ENCODE measurements at places on chromosomes 5 and 9.

GRCh38 chr9:14769230-14769571 lies 46.7 kb upstream of the CER1 start:
- DNase-seq = peak; percentile 32

DNA sequence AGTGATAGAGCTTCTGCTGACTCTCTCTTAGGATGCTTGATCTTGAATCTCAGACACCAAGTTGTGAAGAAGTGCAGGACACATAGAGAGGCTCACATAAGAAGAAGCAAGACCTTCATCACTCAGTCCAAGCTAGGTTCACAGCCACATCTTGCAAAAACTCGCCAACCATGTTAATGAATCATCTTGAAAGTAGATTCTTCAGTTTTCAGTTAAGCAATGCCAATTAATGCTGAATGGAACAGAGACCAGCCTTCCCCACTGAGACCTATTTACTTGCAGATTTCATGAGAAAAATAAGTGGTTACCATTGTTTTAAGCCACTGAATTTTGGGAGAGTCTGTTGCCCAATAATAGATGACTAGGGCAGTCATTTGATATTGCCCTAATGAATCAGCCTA lies 217.7 kb upstream of the EDIL3 start:
- DNase-seq = no peak

DNA sequence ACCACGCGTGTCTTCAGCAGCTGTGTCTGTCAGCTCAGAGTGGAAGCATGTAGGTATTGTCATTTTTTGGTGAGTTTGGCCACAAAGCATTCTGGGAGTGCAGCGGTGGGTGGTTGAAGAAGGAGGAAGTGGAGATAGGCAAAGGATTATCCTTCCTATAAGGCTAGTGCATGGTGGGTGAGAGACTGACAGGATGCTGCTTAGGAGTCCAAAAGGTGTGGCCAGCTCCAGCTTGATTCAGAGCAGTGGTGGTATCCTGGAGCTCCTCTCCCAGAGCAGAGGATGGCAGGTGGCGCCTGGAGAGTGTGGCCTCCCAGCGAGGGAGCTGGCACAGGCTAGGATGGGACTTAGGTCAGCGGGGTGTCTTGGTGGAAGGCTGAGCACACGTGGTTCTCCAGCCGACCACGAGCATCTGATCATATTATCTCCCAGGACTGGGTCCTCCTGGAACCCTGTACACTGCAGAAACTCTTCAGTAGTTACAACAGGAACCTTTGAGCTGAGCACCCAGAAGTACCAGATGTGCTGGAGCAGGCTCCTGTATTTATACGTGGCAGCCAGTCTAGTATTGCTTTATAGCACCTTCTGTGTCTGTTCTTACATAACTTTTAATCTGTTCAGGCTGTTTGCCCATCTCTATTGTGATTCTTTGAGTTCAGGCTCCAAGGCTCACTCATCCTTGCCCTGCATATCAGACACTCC lies 29.6 kb downstream of the MAML1 start:
- peak; percentile 31 for DNase-seq

DNA sequence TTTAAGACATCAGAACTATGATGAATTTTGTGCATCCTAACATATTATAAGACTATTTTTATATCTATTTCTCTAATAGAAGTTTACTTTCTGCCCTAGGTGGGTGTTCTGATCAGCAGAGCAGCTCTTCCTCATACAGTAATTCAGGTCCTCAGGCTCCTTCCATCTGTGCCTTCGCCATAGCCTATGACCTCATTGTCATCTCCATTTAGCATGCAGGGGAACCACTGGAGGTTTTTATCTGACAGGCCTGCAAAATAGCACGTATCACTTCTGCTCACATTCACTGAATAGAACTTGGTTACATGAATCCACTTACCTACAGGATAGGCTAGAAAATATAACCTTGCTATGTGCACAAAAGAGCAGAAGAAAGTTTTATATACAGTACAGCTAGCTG lies 159.4 kb upstream of the CCNH start:
- DNase-seq = no peak

DNA sequence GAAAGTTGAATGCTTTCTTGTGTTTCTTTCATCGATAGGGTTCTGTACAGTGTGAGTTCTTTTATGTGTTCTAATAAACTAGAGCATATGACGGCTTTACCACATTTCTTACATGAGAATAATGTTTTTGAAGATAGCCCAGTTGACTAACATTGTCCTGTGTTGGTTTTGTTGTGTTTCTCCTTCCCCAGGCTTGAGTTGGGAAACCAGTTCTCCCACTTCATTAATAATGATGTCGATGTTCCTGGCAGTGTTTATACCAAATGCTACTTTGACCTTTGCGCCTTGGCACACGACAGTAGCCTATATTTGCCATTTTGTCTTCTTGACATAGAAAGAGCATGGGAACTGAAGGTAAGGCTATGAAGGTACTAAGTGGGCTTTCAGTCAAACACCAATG lies 14.4 kb upstream of the ZNF782 start:
- no peak for DNase-seq

GRCh38 chr5:34608859-34609648 lies 47.1 kb upstream of the RAI14 start:
- DNase-seq = peak; percentile 80

- no peak for DNase-seq
Observed at GRCh38 chr5:71719063-71719964, at the start of gene CARTPT. Gene CARTPT (plus strand): TSS chr5:71719275. CDS start chr5:71719294, 19 bp downstream.

GRCh38 chr5:139651853-139652787 lies 4.0 kb downstream of the CXXC5 start:
- peak; percentile 90 for DNase-seq

DNA sequence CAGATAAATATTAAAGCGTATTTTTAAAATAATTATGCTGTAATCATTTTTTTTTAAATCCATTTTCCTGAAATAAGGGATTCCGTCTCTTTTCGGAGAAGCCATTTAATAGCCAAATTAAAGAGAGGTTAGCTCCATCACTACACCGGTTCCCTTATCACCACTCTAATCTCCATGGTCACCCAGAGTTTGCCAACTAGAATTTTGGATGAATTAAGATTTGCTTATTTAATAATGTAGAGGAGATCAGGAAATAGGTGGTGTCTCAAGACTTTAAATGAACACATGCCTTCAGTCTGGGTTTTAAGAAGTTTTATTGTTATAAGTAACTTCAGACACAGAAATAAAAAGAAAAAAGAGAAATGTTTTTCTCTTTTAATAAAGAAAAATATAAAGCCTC lies 151.7 kb downstream of the TTC39B start:
- DNase-seq = no peak

- no peak for DNase-seq
Observed at GRCh38 chr9:136262671-136263178, 17.1 kb upstream of the QSOX2 start.

DNA sequence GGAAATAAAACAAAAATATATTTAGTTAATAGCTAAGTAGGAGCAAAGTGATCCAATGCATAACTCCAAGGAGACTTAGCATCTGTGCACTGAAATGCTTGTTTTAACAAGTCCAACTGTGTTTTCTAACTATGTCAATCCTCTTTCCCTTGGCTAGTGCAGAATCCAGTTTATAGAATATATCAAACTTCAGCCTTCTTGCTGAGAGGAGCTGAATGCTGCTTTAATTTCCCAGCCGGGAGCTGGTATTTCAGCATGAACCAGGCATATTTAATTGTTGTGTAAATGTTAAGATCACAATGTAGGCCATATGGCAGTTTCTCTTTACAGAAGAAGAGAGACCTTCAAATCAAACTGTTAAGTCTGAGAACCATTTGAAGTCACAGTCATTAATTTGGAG lies 411.7 kb downstream of the HCN1 start:
- DNase-seq = no peak

GRCh38 chr5:176694631-176695030 lies 47.3 kb downstream of the TSPAN17 start:
- DNase-seq = no peak

GRCh38 chr5:158701007-158701391 lies 398.7 kb downstream of the EBF1 start:
- DNase-seq = no peak

DNA sequence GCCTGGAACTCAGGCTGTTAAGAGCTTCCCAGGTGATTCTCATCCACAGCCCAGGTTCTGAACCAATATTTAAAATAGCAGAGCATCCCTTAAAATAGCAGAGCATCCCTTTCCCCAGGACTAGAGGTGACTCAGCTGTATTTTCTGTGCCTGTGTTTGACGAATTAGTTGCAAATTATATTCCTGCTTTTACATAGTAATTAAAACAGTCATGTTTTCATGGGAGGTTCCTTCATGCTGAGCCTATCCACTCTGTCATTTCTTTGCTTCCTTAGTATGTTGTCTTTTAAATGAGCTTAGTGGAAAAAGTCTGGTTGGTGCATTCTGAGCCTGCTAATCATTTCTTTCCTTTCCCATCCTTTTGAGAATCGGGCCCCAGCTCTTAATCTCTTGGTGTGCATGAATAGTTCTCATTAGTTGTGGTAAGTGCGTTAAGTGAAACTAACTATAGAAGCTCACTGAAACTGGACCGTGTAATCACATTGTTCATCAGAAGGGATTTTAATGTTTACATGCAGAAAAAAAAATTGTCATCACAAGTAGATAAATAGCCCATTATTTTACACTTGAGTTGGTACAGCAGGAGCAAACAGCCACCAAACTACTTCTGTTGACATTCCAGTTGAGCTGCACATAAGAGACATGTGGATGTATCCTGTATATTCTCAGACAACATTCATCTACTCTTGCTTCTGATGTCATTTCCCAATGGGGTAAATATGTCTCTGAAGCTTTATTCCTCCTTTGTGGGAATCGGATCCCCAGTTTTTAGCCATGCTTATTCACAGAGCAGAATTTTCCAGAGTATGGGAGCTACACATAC lies 596.9 kb upstream of the WWC1 start:
- DNase-seq = no peak

- no peak for DNase-seq
Observed at GRCh38 chr9:103116246-103116645, 121.1 kb downstream of the CYLC2 start.

DNA sequence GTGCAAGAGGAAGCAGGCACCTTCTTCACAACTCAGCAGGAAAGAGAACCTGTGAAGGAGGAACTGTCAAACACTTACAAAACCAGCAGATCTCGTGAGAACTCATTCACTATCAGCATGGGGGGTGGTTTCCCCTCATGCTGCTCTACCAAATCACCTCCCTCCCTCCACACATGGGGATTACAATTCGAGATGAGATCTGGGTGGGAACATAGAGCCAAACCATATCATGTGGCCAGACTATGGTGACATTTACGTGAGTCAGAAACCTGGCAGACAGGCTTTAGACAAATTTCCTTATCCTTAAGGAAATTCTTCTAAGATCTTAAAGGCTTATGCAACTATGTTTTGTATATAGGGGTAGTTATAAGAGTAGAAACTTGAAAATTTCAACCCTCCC lies 8.7 kb upstream of the AOPEP start:
- DNase-seq = peak; percentile 35

- DNase-seq = no peak
Observed at GRCh38 chr5:137572042-137572695, 73.0 kb upstream of the SPOCK1 start.

- DNase-seq = no peak
Observed at GRCh38 chr9:15529566-15530324, 19.0 kb upstream of the PSIP1 start.

DNA sequence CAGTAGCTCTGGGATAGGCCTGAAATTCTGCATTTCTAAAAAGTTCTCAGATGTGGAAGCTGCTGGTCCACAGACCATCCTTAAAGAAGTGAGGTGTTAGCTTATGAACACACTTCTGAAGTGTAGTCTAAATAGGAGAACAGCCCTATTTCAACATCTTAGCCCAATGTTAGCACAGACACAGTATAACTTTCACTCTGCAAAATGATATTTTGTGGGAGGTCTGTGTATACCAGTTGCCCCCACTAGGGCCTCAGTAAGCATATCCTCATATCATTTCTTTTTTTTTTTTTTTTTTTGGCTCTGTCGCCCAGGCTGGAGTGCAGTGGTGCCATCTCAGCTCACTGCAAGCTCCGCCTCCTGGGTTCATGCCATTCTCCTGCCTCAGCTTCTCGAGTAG lies 7.5 kb upstream of the HABP4 start:
- no peak for DNase-seq

DNA sequence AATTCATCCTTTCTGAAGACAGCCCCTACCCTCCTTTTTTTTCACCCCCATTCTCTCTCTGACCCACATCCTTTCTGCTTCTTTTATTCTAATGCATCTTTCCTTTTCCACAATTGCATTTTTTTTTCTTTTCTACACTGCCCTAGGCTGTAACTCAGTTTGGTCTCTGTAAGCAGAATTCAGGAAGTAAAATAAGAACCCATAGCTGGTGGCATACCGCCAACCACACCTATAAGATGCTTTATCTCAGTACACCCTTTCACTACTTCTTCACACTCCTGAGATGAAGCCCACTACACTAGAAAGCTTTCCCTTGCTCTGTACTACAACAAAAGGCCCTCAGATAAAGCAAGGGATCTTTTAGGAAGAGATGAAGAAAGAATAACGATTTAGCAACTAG lies 16.1 kb upstream of the TSSK1B start:
- DNase-seq = no peak

- no peak for DNase-seq
Observed at GRCh38 chr9:5511476-5511875, 1.1 kb downstream of the PDCD1LG2 start.

GRCh38 chr5:82911910-82912309 lies 165.3 kb downstream of the TMEM167A start:
- no peak for DNase-seq

DNA sequence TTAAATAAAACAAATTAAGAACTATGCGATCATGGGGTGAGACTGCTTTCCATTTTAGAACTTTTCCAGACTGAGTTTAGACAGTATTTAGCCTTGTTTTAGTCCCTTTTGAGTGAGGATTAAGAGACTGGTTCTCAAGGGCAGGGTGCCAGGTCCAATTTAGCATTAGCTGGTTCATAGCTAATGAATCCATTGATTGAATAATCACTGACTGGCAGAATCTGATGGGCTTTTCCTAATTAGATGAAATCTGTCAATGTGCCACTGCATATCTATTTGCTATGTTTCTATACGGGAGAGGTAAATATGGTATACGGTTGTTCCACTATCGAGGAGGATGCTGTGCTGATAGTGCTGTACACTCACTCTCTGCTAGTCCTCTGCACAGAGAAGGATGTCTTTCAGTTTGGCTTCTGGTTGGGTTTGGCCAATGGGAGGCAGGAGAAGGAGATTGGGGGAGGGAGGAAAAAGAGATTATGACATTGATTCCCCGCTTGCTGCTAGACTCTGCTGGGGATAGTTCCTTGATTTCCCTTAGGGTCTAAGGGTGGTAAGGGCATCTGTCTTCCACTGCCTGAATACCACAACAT lies 496.6 kb downstream of the CTNND2 start:
- no peak for DNase-seq

DNA sequence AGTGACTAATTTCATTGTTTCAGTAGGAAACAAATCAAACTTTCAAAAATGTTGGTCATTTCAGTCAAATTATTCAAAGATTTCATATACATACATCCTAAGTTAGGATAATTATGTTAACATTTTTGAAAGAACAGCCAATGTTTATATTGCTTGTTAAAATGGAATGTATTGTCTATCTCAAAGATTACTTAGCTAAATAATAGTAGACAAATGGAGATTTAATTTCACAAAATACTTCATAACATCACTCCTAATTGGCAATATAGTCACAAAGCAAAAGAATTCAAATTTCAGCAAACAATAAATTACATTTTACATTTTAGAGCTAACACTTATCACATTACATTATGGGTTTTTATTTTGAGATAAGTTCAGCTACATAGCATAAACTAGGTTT lies 25.4 kb downstream of the STARD4 start:
- no peak for DNase-seq

- DNase-seq = no peak
Observed at GRCh38 chr5:72369711-72370110, 49.5 kb downstream of the PTCD2 start.
